ENCODE measurements at places on chromosomes 7 and 10.

DNA sequence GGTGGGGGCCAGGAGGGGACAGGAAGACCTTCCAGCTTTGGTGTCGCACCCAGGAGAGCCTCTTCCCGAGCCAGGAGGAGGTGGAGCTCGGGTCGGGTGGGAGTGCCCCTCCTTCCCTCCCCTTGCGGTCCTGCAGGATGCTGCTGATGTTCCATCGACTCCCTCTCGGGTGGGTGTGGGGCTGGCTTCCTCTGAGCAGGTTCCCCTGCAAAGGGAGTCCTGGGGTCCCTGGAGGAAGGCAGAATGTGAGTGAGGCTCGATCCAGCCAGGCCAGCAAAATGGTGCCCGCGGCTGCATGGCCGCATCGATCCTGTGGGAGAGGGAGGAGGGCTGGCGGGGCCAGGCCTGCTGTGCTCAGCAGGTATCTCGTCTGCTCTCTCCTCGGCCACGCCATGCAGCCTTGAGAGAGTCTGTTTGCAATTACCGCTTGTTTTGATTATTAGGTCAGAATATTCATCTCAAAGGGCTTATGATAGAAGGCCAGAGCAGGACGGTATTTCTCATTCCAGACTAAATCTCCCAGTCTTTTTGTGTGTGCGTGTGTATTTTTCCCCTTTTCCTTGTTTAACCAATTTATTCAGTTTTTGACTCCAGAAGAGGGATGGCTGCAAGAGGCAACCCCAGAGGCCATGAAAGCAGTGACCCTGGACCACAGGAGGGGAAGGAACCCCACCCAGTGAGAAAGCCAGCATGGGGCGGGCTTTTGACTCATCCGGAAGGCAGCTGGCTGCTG lies 137.3 kb upstream of the ZMIZ1 start:
- no peak for DNase-seq

DNA sequence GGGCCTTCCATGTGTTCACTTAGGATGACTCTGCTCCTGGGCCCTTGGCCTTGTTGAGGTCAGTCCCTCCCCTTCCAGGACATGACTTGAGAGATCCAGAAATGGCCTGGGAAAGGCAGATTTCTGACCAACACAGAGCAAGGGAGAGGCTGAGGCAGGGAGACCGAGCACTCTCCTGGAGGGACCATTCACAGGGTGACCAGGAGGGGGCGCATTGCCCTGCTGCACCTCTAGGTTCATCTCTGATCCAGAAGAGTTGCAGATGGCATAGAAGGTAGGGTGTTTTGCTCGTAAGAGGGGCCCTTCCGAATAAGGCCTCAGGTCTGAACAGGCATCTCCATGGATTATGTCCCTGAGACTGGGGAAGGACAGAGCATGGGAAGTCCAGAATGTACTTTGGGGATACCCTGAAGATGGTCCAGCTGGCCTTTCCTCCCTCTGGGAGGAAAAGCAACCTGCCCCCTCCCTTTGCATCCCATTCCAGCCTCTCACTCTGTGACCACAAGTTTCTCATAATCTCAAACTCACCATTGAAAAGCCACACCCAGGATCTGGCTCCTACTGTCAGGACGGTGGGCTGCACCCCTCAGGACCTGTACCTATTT lies 6.6 kb downstream of the DMBT1 start:
- DNase-seq, result no peak

DNA sequence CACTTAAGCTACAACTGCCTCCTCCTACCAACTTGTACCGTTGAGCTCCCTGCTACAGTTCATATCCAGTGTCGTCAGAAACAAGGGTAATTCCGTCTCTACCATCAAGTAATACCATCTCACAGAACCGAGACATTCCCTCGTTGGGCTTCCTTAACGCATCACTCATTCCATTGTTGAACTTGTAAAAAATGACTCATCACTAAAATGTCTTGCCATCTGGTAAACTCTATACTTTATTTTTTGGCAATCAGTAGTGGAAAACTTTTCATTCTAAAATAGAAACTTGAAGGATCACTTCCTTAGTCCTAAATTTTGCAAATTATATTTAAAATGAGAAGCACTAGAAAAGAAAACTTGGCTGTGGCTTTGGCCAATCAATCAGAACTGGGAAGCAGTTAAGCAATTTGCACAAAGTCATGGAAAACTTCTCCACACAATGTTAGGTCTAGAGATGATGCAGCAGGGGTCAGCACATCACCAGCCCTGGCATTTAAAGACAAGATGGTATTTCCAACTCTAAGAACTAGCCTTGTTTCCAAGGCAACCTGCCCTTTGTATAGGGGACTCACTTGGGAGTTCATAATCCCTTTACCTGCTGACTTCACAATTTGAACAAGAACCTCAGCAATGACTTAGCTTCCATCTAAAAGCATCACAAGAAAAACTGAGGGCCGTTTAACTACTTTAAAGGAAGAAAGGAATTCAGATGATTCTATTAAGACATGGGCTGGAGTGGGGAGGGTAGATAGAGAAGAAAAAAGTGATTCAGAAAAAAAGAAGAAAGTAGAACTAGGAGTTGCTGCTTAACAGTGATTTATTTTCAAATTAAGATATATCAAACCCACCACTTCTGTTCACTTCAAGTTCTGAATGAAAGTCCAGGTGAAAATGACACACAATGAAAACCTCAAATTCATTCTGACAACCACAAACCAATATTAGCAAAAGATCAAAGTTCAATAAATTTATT lies 288.1 kb downstream of the PARD3 start:
- DNase-seq, result no peak

GRCh38 chr10:93514521-93514920 lies 18.1 kb downstream of the CEP55 start:
- DNase-seq, result no peak

GRCh38 chr10:103899312-103899711 lies 18.7 kb downstream of the STN1 start:
- DNase-seq, result no peak

DNA sequence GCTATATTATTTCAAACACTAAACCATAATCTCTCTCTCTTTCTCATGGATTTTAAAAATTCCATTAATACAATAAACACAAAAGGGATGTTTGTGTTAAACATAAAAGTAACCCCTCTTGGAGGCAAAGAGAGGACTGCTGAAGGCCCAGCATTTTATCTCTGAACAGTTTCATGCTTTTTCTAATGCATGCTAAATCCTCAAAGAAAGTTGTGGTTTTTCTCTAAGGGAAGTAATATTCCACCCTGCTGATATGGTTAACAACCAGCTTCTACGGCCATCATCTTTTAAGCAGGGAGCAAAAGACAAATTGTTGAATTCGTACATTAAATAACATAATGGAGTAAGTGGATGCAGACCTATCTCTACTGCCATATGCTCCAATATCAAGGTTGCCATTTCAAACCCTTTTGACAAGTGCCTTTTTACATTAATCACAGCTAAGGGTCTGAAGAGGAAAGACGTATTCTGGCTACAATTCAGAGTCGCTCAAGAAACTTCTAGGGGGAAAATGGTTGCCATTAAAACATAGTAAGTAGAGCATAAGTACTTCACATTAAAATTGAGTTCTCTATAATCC lies 103.1 kb downstream of the SLC25A13 start:
- DNase-seq, result no peak

DNA sequence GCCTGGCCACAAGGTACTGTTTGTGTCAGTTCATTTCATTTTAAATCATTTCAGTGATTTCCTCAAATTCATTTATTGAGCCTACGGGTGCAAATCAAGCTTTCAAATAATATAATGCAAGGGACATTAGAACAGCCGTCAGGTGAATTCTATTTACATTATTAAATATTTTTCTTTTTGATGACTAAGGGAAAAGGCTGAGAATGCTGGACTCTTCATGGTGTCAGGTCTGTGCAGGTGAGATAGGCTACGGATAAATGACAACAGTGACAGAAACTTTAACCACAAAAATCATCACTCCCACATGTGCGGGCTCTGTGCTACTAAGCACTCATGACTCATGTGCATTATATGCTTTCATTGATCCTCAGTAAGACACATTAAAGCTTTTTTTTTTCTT lies 149.2 kb upstream of the ZNF716 start:
- DNase-seq, result no peak
